ENCODE measurements at places on chromosomes 7 and 10.

DNA sequence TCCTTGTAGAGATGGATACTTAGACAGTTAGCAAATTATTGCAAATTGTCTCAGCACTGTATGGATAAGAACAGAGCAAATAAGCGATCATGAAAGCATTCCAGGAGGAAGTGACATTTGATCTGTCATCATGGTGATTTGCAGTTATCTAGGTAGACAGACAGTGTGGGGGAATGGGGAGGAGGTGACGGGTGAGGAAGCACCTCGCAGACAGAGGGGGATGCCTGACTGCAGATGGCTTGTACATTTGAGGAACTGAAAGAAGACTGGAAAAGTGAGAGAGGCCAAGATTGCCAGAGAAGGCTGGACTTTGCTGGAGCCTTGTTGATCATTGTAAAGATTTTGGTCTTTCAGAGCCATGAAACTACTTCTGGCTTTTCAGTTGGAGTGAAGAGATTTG is 318.2 kb upstream of the CELF2 start:
- DNase-seq: no peak

DNA sequence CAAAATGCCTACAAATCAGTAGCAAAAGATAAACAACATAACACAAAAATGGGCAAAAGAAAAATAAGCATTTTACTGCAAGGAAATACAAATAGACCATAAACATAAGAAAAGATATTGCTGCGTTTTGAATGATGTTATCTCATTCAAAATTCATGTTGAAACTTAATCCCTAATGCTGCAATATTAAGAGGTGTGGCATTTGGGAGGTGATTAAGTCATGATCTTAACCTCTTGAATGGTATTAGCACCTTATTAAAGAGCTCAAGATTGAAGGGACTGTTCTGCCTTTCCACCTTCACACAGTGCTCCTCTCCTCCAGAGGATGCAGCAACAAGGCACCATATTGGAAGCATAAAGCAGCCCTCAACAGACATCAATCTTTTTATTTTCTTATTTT is 12.4 kb upstream of the TNKS2 start:
- no peak for DNase-seq

DNA sequence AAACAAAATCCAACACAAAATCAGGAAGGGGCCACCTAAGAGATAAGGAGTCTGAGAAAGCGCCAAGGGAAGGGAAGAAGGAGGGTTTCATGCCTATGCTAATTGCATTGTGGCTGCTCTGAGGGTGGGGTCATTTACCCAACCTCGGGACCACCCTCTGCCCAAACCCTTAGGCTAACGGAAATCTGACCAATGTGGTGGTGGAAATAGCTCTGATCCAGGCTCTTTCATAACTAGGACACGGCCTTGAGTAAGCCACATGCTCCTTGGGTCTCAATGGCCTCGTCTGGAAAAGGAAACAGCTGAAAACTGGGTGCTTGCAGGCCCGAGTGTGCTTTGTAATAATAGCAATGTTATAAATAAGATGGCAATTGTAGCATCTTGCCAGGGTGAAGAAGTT is 14.9 kb upstream of the SRGN start:
- DNase-seq: no peak

GRCh38 chr7:45174328-45174610 is 16.7 kb downstream of the RAMP3 start:
- DNase-seq: no peak

DNA sequence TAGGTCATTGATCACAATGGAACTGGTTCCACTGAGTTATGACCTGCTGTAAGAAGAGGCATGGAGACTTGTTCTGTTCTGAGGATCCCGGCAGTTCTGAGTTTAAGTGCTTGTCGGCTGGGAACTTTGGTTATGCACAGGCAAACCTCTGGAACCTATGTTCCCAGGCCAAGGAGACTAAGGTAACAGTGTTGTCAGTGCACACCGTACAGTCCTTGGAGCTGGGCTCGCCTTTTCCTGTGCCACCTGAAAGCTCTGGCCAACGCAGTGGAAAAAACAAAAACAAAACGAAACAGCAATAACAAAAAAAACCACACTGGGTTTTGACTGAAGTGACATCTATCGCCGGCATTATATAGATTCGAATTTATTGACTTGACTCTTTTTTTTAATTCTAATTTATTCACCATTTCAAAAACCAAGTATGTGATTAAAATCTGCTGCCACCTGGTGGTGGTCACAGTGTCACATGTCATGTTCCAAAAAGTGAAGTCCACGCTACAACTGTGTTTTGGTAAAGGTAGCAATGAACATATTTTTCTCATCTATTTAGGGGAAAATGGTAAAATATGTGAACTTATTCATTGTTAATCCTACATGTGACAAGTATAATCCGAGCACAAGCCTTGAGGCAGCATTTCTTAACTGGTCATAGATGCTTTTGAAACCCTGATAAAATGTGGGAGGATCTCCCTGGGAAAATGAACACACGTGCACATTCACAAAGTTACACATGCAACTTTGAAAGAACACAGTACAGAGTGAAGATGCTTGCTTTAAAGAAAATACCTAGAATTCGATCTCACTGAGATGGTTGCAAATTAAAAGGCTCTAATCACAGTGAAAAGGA is 113.8 kb upstream of the PPP2R2D start:
- DNase-seq: peak; percentile 8

DNA sequence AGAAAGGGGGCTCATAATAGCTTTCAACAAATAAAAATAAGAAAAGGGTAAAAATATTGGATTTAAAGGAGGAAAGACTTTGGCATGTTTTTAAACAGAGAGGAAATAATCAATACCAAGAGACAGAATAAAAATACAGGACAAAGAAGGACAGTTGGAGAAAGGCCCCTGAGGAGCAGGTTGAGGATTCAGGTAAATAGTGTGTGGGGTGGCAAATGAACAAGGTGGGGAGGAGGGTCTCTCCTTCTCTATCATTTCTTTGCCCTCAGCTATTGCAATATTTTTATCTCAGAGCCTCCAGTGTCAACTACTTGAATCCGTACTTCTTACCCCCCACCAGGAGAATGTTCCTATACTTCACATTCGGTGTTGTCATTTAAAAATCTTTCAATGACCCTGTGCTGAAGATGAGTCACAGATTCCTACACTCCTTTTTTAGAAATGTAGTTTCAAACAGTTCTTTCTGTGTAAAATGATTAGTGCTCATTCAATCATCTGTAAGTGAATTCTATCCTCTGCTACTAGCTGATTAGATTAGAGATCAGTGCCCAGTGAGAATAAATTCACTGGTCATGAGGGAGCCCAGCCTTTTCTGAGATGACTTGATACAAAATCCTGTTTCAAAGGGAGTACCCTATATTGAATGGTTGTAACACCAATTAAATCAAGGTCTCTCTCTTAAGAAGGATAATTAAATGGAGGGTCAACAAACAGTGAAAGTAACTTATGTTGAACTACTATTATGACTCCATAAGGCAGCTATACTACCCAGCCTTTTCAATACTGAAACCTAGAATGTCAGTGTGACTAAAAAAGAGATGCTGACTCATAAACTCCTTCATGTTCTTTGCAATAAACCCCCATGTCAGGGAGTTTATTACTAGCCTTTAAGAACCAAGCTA is 50.4 kb upstream of the WNT16 start:
- DNase-seq: no peak

DNA sequence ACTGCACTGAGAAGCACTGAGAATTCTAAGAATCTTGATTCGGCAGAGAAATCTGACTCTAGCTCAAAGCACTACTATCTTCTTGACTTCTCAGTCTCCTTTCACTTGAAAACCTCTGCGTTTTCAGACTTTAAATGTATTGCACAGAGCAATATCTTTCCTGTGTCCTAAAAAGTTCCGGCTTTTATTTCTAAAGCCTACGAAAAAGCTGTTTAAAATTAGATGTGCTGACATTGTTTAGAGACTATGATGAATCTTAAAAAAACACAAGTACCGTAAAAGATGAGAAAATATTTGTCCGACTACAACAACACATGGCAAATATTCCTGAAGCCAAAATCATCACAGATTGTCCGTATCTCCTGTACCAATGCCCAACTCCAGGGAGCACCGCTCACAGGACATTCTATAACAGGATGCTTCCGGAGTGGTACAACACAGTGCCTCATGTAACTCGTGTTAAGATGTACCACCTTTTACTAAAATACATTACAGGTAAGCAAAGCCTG is 136.9 kb downstream of the CUBN start:
- DNase-seq: no peak

DNA sequence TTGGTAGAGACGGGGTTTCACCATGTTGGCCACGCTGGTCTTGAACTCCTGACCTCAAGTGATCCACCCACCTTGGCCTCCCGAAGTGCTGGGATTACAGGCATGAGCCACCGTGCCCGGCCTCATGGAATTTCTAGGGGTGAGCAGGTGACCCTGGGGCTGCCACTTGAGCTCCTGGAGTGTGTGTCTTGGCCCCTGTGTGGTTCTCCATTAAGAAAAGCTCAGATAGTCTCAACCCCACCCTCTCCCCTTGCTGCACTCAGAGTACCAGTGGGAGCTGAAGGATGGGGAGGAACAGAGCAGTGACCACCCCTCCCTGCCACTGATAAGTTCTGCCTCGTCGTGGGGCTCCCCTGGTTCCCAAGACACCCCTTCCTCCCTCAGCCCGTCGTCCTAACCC is 45.3 kb downstream of the RCC1L start:
- DNase-seq: no peak

- no peak for DNase-seq
These were observed 143.4 kb downstream of the DOCK1 start for GRCh38 chr10:127048630-127049029.

GRCh38 chr7:30183749-30184369 is 49.1 kb downstream of the MTURN start:
- no peak for DNase-seq

GRCh38 chr7:135620980-135621850 is 41.1 kb upstream of the STMP1 start:
- DNase-seq: no peak

- DNase-seq: no peak
These were observed 154.7 kb upstream of the ZMIZ1 start for GRCh38 chr10:78914060-78914378.

GRCh38 chr10:128147669-128148068 is 21.4 kb upstream of the MKI67 start:
- no peak for DNase-seq

- DNase-seq: no peak
These were observed 149.1 kb upstream of the ADO start for GRCh38 chr10:62655337-62655994.

DNA sequence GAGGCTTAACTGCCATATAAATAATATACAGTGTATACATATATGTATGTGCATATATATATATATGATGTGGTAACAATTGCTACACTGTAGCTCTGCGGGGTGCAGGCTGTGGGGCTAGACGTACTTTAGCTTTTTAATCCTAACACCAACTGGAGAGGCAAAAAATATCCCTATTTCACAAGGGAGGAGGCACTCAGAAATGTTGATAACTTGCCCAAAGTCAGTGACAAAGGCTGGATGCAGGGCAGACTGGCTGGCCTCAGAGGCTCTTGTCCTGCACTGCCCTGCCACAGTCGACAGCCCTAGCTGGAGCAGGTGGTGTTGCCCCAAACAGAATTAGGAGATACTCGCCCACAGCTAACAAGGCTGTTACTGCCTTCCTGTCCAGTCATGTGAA is 1.5 kb upstream of the RELN start:
- DNase-seq: no peak

GRCh38 chr10:109126016-109126415 is 797.3 kb downstream of the XPNPEP1 start:
- no peak for DNase-seq

GRCh38 chr7:131225619-131226513 is 101.8 kb upstream of the MKLN1 start:
- DNase-seq: no peak

GRCh38 chr7:29839302-29839701 is 33.0 kb downstream of the WIPF3 start:
- DNase-seq: no peak

DNA sequence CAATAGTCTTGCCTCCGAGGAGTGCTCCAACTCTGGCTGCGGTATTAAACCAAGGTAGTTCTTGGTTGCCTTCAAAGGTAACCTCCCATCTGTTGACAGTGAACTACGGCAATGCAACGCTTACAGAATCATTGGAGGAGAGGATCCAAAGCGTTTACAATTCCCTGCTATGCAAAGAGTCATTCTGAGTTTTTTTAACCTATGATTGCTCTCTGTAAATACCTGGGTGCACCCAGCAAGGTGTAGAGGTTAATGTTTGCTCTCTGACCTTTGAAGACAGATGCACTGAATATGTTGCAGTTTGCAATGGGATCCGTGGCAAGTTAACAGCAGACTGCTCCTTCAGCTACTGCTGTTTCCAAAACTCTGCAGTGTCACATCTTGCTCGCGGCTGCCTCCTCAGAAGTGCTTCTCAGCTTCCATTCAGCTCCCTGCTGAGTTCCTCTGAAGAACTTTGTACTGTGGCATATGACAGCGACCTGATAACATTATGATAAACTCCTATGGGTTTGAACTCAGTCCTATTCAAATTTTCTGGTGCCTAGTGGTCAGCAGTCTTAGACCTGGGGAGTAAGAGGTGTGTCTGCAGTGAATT is 29.0 kb downstream of the KIAA1217 start:
- DNase-seq: no peak

DNA sequence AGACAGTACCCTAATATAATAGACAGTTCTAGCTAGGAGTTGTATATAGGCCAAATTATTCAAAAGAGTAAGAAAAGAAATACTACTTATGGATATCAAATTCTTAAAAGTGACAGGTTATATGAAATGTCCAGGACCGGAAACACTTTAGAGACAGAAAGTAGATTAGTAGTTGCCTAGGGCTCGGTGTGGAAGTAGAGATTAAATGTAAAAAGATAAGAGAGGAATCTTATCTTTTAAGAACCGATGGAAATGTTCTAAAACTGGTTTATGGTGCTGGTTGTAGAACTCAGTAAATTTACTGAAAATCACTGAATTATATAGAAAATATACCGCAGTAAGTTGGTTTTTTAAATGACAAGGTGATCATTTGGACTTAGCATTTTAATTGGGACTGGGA is 147.5 kb upstream of the ASAH2 start:
- DNase-seq: no peak

DNA sequence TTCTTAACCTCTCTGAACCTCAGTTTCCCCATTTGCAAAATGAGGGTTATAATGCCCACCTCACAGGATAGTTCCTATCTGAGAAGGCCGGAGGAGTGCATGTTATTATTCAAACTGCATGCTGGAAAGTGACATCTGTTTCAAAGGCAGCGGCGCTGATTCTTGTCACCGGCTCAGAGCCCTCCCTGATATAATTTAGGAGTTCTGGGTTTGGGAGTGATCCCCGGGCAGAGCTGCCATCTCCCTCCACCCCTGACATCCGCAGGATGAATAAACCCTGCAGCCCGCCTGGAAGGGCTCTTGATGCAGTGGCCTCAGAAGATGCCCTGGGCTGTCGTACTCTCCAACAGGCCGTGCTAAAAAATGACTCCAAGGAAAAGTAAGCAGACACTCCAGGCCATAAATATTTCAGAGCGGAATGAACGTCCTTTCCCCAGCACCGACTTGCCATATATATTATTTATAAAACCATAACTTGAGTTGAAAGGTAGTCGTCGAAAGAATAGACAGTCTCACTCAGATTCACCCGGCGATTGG is 47.0 kb upstream of the MYL10 start:
- no peak for DNase-seq

GRCh38 chr10:13496164-13496563 is 32.6 kb downstream of the BEND7 start:
- DNase-seq: no peak

Measured in stimulated activated CD8-positive, alpha-beta memory T cell treated with anti-CD3 and anti-CD28 coated beads, Interleukin-2, amount 100 ng/mL, for 48 hours (primary cell).